ENCODE measurements at places on chromosomes 6 and 20.

- no peak for DNase-seq
These were observed 475.3 kb upstream of the SOX4 start for GRCh38 chr6:21118216-21118780.

DNA sequence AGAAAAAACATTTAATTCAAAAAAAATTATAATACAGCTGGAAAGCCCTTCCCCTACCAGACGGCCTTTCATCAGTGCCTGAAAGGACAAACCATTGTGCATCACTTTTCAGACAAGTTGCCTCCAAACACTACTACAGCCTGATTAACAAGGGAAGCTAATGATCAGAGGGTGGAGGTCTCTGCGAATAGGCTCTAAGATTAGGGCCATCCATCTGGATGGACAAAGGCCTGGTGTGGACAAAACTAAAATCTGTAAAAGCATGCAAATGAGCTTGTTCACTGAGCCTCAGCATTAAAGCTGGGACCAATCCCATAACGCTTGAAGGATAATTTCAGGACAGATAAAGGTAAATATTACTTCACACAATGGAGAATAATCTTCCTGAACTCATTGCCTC is 228.7 kb upstream of the PLN start:
- no peak for DNase-seq

GRCh38 chr6:24376871-24377270 is 19.0 kb upstream of the DCDC2 start:
- no peak for DNase-seq

GRCh38 chr6:81465859-81466258 is 286.6 kb downstream of the TENT5A start:
- DNase-seq = no peak

GRCh38 chr20:54090230-54091119 is 20.1 kb upstream of the BCAS1 start:
- no peak for DNase-seq

- no peak for DNase-seq
These were observed 212.5 kb upstream of the SUPT3H start for GRCh38 chr6:45590226-45590625.

GRCh38 chr6:107342144-107342543 is 117.2 kb downstream of the PDSS2 start:
- DNase-seq = no peak

- no peak for DNase-seq
These were observed 68.8 kb upstream of the EPB41L1 start for GRCh38 chr20:36085686-36086267.

DNA sequence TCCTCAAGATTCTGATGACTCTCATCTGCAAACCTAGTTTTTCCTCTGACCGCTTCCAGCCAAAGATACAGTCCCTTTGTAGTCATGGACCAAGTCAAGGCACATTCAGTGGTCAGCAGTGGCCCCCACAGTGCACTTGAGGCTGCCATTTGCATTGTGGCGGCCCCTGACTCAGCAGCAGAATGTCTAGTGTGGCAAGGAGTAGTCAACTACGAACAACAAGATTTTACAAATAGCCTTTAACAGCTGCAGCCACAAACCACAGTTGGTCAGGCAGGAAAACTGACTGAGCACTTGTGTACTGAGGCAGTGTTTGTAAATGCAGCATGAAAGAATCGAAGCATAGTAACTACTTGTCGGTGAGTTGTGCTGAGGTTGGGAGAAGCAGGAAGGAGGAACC is 49.6 kb downstream of the SLC2A12 start:
- no peak for DNase-seq

DNA sequence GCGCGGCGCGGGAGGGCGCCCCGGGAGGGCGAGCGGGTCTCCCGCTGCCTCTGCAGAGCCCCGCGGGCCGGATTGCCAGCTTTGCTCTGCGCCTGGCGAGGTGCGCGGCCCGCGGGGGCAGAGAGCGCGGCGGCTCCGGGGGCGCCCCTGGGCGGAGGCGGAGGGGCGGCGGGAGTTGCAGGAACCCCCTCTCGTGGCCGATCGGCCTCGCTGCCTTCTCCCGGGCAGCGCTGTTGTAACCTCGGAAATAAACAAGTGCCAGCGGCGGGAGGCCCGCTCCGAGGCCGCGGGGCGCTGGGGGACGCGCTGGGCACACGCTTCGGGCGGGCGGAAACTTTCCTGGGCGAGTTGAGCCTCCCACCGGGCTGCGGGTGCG is 1.2 kb downstream of the CDH4 start:
- no peak for DNase-seq

- no peak for DNase-seq
These were observed 74.3 kb downstream of the TNFRSF21 start for GRCh38 chr6:47235421-47235820.
